Fibroblast of skin of back (primary cell): ENCODE measurements at places on chromosomes 5 and 9.

DNA sequence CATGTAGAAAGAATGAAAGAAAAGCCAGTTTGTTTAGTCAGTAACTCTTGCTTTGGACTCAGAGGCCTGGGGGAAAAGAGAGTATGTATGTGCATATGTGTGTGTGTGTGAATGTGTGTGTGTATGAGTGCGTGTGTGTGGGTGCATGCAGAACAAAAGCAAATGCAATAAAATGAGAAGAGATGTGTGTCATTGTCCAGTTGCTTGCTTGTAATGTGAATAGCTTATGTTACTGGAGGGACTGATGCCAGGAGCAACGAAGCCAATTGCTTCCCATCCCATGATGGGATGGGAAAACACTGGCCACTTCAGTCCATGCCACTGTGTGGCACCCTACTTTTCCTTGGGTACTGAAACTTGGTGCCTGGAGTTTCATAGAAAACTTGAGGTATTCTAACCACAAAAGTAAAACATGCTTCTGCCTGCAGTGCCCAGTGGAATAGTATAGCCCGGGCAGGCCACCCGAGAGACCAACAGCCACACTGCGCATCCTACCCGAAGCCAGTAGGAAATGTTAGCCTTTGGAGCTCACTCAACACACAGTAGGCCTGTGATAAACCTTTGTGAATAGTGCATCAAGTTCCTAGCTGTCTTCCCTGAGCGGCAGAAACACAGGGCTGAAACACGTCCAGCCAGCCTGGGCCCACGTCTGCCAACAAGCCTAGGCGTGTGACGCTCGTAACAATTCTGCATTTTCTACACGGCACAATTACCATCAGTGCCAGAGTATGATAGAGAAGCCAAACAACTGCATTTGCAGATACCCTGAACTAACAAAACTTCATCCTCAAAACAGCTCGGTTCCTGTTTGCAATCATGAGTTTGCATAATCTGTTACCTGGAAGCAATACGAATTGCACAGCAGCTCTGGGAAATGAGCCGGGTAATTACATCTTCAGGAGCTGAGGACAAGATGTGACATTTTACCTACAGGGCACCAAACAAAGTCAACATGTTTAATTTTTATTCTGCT, 198.1 kb downstream of the SYK start:
- no peak for DNase-seq

- no peak for DNase-seq
Observed at GRCh38 chr9:36193023-36193422, 2.3 kb downstream of the CLTA start.

DNA sequence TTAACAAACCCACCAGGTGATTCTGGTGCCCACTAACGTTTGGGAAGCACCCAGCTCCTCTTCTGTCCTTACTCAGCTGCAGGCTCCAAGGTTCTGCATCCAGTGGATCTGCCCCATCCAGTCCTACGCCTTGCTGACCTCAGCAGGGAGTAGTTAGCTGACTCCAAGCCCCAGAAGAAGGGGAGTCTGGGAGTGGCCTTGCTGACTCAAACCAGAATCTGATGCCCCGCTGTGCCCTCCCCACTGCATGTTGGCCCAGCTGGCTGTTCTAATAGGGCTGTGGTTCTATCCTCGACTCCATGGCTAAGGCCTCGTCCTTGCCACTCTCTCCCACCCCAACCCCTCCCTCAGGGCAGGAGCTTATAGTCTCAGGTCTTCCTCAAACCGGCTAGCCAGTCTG, 136.3 kb downstream of the TTLL11 start:
- DNase-seq = peak; percentile 47

GRCh38 chr5:180136630-180137381, 65.2 kb upstream of the RNF130 start:
- DNase-seq = no peak

GRCh38 chr9:20236676-20237075, 385.6 kb downstream of the MLLT3 start:
- no peak for DNase-seq

DNA sequence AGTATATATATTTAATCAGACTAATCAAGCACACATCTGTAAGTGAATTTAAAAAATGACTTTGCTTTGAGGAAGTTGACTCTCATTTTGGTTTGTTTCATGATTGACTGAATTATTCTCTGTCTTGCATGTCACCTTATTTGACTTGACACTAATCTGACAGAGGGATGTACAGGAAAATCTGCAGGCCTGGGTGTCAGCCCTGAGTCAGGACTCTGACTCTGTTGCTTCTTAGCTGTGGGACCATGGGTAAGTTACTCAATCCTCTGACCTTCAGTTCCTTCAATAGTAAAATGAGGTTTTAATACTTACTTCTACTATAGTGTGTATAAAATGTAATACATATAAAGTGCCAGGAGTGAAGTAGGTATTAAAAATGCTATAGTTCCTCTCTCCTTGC, 415.9 kb downstream of the ARHGEF28 start:
- no peak for DNase-seq

- no peak for DNase-seq
Observed at GRCh38 chr9:82082563-82082962, 94.0 kb downstream of the SPATA31D1 start.

DNA sequence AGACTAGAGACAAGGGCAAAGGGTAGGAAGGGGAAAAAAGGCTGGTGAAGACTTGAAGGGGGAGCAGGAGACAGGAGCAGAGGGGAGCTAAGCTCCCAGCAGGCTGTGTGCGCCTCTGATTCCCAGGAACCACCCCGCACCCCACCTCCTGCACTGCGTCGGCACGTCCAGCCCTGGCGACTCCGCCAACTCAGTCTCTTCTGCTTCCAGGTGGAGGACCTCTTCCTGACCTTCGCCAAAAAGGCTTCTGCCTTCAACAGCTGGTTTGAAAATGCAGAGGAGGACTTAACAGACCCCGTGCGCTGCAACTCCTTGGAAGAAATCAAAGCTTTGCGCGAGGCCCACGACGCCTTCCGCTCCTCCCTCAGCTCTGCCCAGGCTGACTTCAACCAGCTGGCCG, 30.5 kb downstream of the DYNC2I2 start:
- no peak for DNase-seq

GRCh38 chr9:18994263-18994916, 38.6 kb downstream of the SAXO1 start:
- DNase-seq = no peak

- peak; percentile 96 for DNase-seq
Observed at GRCh38 chr9:129656795-129657390, 8.6 kb upstream of the PRRX2 start.

- DNase-seq = no peak
Observed at GRCh38 chr5:35488791-35489190, 128.9 kb upstream of the SPEF2 start.

DNA sequence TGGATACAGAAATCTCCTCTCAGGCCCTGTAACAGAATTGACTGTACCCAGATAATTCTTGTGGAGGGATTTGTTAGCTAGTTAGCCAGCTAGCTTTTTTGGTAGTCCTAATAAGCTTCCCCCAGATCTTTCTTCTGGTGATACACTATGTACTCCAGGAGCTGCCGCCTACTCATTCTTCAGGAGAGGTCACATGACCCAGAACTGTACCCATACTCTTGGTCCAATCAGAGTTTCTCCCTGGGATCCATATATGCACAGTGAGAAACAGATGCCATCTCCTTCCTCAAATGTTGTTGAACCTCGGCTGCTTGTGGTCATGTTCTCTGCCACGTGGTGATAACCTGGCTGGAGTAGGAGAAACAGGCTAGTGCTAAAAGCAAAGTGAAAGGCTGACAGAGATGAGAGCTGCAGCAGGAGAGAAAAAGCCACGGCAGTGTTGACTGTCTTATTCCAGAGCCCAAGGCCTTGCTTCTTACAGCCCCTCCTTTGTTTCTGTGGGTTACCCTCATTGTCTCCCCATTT, 123.0 kb upstream of the RFX3 start:
- no peak for DNase-seq

DNA sequence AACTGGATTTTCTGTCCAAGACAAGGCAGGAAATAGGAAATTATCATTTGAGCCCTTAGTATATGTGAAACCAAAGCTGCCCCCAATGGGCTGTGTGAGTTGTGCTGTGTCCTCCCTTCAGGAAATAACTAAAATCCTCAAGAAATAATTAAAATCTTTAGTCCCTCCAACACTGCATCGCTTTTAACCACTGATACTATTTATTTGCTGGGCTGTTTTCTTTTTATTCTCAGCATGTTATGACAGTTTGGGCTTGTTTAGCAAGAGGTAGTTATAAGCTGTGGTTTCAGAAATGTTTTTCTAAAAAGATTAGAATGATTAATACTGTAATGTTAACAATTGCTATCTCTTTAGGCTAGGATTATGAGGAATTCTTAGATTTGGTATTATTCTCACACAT, 187.0 kb upstream of the KCNN2 start:
- peak; percentile 62 for DNase-seq

DNA sequence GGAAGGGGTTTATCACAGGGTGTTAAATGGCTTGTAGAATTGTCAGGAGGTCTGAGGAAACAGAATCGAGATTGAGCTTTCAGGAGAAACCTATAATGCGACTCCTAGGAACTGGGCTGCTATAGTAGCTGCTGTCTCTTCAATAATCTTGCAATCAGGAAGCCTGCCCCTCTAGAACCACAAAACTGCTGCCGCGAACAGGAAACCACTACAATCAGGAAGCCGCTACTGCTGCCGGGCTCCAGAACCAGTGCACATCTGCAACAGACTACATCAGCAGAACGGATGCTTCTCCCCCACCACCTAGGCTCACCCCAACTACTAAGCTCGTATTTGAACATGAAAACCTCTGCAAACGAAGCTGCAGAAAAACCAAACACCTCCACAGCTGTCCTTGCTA, 31.6 kb downstream of the TNFSF8 start:
- DNase-seq = peak; percentile 38

- DNase-seq = no peak
Observed at GRCh38 chr9:118189615-118190014, 485.4 kb downstream of the TLR4 start.

DNA sequence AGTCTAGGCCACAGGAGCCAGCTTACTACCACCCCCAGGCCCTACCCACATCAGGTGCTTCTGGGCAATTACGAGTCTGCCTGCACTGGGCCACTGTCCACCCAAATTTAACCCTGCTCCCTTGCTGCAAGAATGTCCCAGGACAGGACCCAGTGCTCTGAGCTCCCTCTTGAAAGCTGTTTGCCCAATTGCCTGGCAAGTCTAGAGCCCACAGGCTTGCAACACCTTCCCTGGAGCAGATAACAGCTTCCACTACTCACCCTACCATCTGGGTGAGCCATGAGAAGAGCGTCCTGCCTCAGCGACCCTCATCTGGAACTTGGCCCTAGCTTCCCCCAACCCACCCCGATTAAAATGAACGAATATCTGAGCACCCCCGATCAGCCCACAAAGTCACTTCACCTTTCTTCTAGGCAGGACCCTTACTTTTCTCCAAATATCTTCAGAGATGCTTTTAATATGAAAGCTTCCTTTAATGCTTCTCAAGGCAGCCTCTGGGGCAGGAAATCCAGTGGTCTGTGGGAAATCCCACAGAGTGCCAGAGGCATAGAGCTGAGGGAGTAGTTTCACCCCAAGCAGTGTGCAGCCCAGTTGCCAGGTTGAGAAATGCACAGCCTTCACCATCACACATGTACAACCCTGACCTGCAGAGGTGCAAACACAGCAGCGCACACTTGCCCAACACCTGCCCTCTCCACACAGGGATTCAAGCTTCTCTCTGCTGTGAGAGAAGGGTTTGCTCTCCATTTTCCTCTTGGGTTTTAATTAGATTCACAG, 10.6 kb downstream of the ACSL6 start:
- no peak for DNase-seq

DNA sequence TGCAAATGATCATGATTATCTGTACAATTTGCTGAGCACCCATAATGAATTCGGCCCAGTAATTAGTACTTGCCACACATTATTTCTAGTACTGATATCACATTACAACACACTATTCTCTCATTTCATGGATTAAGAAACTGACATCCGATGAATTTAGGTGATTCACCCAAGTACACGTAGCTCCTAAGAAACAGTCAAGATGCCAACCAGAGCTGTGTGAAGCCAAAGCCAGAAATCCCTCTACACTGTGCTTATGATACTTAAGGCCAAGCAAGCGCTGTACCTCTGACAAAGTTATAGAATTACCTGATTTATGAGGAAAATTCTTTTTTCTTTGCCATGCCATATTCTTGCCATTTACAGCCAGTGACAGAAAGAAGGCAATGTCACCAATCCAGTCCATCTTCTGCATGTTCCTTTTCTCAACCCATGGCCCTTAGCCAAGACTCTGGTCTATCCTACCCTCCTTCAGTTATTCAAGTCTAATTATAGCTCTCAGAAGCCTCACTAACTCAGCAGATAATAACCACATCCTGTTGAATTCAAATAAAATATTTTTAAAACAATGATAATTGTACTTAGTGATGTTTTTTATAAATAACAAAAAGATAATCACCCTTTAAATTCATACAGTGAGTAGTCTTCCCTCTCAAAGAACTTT, 74.3 kb upstream of the PTGER4 start:
- DNase-seq = peak; percentile 48
